ENCODE measurements at places on chromosomes 16 and 17.

- no peak for DNase-seq
These were observed 54.8 kb downstream of the PLXDC1 start for GRCh38 chr17:39096508-39097149.

DNA sequence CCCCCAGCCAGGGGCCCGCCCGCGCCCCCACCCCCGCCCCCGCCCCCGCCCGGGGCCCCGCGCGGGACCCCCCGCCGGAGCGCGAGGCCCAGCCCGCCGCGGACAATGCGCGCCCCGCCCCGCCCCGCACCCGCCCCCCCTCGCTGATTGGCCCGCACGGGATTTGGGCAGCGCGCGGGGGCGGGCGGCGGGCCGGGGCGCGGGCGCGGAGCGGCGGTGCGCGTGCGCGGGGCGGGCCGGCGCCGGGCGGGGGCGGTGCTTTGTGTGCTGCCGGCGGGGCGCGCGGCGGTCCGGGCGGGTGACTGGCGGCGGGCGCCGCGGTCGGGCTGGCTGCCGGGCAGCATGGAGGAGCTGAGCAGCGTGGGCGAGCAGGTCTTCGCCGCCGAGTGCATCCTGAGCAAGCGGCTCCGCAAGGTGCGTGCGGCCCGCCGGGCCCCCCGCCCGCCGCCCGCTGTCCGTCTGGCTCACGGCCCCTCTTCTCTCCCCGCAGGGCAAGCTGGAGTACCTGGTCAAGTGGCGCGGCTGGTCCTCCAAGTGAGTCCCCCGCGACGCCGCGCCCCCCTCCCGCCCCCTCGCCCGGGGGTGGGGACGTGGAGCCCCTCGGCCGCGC is at the start of gene CBX2:
Gene CBX2 (plus strand): TSS at position 255 of the 610 bp plus-strand sequence. CDS start 88 bp downstream, at position 343.
- peak; percentile 72 for DNase-seq

DNA sequence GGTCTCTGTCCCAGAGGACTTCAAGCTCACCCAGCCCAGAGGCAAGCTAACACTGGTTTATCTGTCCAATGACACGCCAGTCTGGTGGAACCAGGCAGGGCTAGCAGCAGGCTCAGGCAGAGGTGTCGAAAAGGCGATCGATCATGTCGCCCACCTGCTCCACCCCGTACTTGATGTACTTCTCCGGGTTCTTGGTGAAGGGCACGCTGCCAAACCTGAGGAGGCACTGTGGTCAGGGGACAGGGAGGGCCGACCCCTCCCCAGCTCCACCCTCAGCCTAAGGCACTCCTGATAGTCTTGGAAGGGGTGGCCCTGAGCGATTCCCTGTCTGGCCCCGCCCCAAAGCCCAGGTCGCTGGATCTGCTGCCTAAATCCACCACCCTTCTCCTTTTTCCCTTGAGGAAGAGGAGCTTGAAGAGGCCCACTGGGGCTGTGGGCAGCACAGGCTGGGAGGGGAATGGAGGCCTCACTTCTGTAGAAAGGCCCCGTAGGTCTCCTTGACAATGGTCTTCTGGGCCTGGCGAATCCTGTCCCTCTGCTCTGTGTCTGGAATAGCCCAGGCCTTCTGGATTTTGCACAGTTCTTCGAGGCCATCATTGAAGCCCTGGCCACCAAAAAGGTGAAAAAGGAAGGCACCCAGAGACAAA is 4.7 kb downstream of the ZACN start:
- DNase-seq = no peak

- no peak for DNase-seq
These were observed 22.0 kb upstream of the CIBAR2 start for GRCh38 chr16:85134076-85134788.

DNA sequence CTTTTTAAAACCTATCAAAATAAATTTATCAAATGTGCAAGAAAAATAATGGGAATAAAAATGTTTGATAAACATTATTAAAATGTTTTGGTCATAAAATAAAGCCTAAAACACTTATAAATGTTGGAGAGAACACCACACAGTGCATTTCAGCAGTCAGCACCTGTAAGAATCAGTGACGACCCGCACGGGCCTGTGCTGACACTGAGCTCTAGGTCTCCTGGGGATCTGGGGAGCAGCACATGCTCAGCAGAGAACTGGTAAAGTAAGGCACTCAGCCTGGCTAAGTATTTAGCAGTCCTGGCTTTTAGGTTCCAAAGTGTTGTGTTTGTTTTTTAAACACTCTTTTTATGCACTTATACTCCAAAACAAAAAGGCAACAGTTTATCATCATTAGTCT is 46.9 kb downstream of the HELZ start:
- no peak for DNase-seq

Measured in NCI-H146 (cell line).